ENCODE measurements at places on chromosomes 11 and 22. TPM values are rescaled to one million over a fixed set of nuclear protein-coding genes. Genes with fewer than 3 reads are reported as not detected.

GRCh38 chr11:65781962-65782815 is 1.4 kb upstream of the AP5B1 start:
- H3K4me1 ChIP-seq, result peaks cover 32% of the 10 kb centered on the region
- H3K27me3 ChIP-seq, result no peaks in the 10 kb centered on the region
- peaks cover 16% of the 10 kb centered on the region for H3K36me3 ChIP-seq
- no peak for DNase-seq
- H3K27ac ChIP-seq, result no peak overlapping the region

- no peaks in the 10 kb centered on the region for H3K36me3 ChIP-seq
- H3K4me3 ChIP-seq, result no peak overlapping the region
- H3K27me3 ChIP-seq, result no peaks in the 10 kb centered on the region
- no peaks in the 10 kb centered on the region for H3K4me1 ChIP-seq
- DNase-seq, result no peak
- H3K27ac ChIP-seq, result no peak overlapping the region
Measured at GRCh38 chr11:46338988-46339666, 8.1 kb upstream of the DGKZ start.

DNA sequence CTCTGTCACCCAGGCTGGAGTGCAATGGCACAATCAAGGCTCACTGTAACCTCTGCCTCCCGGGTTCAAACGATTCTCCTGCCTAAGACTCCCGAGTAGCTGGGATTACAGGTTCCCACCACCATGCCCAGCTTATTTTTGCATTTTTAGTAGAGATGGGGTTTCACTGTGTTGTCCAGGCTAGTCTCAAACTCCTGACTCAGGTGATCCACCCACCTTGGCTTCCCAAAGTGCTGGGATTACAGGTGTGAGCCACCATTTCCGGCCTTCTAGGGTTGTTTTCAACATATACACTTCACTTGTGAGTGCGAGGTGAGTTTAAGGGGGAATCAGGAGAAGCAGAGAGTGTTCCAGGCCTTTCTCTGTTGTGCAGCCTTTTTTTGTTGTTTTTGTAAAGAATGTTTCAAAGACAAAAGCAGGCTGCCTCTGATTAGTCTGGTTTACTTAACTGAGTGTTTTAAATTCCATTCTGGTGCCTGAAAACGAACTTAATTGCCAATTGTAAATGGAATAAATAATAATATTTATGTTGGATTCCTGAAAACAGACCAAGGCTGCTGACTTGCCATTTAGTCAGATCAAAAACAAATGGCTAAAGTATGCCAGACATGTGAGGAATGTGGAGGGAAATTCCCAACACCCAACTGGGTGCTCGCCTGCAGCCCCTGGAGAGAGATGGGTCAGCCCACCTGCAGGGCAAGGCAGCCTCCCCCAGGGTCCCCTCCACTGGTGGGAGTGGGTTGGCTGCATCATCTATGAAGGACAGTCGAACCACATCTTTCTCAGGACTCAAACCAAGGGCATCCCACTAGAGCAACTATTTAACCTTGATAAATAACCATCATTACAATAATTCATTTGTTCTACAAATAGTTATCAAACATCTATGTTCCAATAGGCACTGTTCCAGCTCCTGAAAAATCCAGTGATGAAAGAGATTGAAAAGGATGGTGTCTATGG is 4.6 kb upstream of the RANGAP1 start:
- no peaks in the 10 kb centered on the region for H3K27me3 ChIP-seq
- H3K27ac ChIP-seq, result peak overlapping the region; percentile 95
- no peaks in the 10 kb centered on the region for H3K36me3 ChIP-seq
- peaks cover 28% of the 10 kb centered on the region for H3K4me1 ChIP-seq
- H3K4me3 ChIP-seq, result no peak overlapping the region

Gene TSSK2
- total RNA-seq, result 0.78 TPM

DNA sequence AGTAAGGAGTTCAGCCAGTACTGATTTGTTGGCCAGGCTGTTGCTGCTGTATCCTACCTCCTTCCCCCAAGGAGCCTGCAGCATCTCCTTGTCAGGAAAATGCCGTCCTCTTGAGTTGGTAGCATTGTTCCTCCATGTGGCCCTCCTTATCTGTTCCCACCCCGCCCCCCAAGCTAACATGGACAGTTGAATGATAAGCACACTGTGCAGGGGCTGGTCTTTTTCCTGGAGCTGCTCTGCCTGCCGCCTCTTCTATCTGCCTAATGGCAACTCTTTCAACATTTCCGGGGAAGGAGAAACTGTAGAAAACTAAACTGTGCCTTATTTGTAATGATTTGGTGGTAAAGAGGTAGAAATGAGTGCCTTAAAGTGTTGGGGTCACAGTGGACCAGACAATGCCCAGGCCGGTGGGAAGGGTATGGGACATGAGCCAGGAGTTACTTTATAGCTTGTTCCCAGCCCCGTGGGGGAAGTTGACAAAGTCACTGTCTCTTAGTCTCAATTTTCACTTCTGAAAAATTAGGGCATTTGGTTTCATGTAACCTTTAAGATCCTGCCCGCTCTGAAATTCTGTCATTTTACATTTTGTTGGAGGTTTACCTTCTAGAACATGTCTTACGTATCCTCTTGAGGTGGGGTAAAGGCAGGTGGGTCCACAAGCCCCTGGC is 4.5 kb downstream of the FAM118A start:
- H3K4me3 ChIP-seq, result no peak overlapping the region
- no peaks in the 10 kb centered on the region for H3K27me3 ChIP-seq
- peaks cover 32% of the 10 kb centered on the region for H3K4me1 ChIP-seq
- DNase-seq, result no peak
- H3K27ac ChIP-seq, result no peak overlapping the region
- H3K36me3 ChIP-seq, result no peaks in the 10 kb centered on the region

DNA sequence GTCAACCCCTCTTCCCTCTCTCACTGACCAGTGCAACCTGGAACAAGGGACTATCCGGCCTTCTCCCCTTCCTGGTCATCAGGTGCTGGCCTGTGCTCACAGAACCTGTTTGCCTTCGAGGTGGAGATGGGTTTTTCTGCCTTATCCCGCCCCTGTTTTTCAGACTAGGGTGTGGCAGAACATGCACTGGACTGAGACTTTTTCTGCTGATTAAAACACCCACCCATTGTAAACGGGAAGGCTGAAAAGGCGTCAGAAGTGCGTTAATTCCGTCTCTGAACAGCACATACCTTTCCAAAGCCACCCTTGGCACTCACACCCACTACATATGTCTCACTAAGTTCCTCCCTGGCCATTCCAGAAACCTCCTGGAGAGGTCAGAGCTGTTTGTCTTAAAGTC is 4.4 kb upstream of the B3GNT6 start:
- H3K27me3 ChIP-seq, result no peaks in the 10 kb centered on the region
- H3K27ac ChIP-seq, result no peak overlapping the region
- no peak for DNase-seq
- H3K36me3 ChIP-seq, result no peaks in the 10 kb centered on the region
- H3K4me3 ChIP-seq, result no peak overlapping the region

DNA sequence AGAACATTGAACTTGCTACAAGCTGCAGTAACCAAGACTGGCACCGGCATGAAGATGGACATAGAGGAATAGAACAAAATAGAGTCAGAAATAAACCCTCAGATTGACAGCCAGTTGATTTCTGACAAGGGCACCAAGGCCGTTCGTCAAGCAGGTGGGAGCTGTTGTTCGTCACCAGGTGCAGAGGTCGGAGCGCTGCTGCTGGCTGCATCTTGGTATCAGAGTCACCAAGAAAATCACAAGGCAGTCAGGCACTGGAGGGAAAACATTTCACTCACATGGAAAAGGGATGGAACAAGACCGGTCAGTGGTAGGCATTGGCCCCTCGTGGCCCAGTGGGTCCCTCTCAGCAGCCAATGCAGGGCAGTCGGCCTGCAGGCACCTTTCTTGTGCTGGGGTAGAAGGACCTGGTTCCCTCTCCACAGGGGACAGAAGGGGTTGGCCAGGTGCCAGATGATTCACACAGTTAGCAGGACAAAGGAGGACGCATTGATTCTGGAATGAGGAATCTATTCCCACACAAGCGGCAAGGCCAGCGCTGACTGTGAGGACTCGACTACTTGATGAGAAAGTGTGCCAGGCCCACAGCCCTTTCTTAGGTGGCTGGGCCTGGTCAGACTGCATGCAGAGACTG is 115.8 kb upstream of the FGF3 start:
- no peak overlapping the region for H3K27ac ChIP-seq
- H3K36me3 ChIP-seq, result no peaks in the 10 kb centered on the region
- no peak overlapping the region for H3K4me3 ChIP-seq
- no peak for DNase-seq
- H3K4me1 ChIP-seq, result peaks cover 12% of the 10 kb centered on the region
- H3K27me3 ChIP-seq, result no peaks in the 10 kb centered on the region

GRCh38 chr11:72439455-72439854 is 5.1 kb upstream of the CLPB start:
- H3K4me3 ChIP-seq, result no peak overlapping the region
- no peaks in the 10 kb centered on the region for H3K27me3 ChIP-seq
- H3K27ac ChIP-seq, result no peak overlapping the region
- no peaks in the 10 kb centered on the region for H3K36me3 ChIP-seq
- DNase-seq, result no peak
- peaks cover 3% of the 10 kb centered on the region for H3K4me1 ChIP-seq

Gene TXNRD2
- 34.5 TPM for total RNA-seq

Gene KRTAP5-7
- not detected for total RNA-seq

GRCh38 chr22:17808693-17809403 is 34.6 kb upstream of the BID start:
- no peak for DNase-seq
- H3K36me3 ChIP-seq, result peaks cover 30% of the 10 kb centered on the region
- no peaks in the 10 kb centered on the region for H3K27me3 ChIP-seq

DNA sequence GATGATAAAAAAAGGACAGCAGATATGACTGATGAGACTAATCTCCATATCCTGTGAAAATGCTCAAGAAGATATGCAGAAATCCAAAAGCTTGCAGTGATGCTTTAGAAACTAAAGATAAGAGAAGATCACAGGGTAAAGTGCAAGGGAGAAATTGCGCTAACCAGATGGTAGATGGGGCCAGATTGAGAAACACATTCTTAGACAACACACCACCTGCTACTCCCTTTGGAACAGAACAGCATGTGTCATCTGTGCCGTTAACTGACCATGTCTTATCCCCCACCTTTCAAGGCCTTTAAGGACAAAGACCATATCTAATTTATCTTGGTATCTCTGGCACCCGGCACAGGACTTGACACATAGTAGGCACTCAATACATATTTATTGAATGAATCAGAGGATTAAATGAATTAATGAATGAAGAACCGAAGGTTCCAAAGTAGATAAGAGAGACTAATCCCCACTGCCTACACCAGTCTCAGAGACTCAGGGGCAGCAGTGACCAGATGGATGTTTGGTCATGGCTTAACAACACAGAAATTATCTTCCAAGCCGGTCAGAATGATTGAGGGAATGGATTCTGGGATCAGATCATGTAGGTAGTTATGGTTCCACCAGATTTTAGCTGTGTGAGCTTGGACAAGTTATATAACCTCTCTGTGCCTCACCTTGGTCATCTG is 12.3 kb upstream of the P2RY2 start:
- no peaks in the 10 kb centered on the region for H3K36me3 ChIP-seq
- H3K27me3 ChIP-seq, result no peaks in the 10 kb centered on the region
- no peak for DNase-seq
- H3K27ac ChIP-seq, result no peak overlapping the region
- no peak overlapping the region for H3K4me3 ChIP-seq
- H3K4me1 ChIP-seq, result peaks cover 24% of the 10 kb centered on the region

Gene OR52J3
- not detected for total RNA-seq

Gene SNAP29
- 17.1 TPM for total RNA-seq

Gene DBX1
- total RNA-seq, result not detected

- H3K4me1 ChIP-seq, result no peaks in the 10 kb centered on the region
- H3K27me3 ChIP-seq, result no peaks in the 10 kb centered on the region
- no peaks in the 10 kb centered on the region for H3K36me3 ChIP-seq
- no peak overlapping the region for H3K27ac ChIP-seq
Measured at GRCh38 chr11:103228807-103229206, 119.6 kb downstream of the DYNC2H1 start.

DNA sequence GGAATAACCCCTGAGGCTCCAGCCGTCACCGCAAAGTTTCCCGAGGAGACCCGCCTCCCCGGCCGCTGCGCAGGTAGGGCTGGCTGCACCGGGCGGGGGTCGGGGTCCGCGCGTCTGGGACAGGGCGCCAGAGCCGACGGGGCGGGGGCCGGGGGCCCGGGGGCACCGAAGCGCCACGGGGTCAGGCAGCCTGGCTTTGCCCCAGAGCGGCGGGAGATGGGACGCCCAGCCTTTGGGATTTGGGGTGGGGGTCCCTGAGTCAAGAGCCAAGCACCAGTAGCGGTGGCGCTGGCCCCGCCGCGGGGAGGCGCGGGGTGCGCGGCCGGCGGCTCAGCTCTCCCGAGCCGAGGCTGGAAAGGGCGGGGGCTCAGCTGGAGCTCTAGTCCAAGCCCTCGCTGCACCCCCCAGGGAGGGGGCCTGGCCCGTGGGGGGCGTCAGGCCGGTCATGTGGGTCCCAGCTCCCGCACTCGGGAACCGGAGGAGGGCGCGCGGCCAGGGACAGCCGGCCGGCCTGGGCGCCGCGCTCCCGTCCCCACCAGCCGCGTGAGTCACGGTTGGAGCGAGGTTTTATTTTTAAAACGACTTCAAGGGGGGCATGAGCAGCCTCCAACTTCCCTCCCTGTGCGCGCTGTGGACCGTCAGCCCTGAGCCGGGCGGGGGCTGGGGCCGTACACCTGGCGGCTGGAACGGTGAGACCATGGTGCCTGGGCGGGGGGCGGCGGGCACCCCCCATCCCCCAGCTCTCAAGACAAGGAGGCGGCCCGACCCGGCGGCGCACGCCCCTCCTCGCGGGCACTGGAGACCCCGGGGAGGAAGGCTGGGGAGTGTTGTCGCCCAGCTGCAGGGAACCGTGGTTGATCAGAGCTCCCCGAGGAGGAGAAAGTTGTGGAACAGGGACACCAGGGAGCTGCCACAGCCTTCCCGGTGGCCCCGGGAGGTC is 626 bp downstream of the FLRT1 start:
- H3K4me1 ChIP-seq, result peaks cover 29% of the 10 kb centered on the region
- H3K27me3 ChIP-seq, result no peaks in the 10 kb centered on the region
- H3K36me3 ChIP-seq, result no peaks in the 10 kb centered on the region
- peak; percentile 80 for DNase-seq
- H3K27ac ChIP-seq, result peak overlapping the region; percentile 82
- peak overlapping the region; percentile 32 for H3K4me3 ChIP-seq

Gene DEPDC7
- total RNA-seq, result 2.6 TPM

- H3K4me1 ChIP-seq, result no peaks in the 10 kb centered on the region
- no peaks in the 10 kb centered on the region for H3K36me3 ChIP-seq
- no peak overlapping the region for H3K4me3 ChIP-seq
- DNase-seq, result no peak
- H3K27ac ChIP-seq, result no peak overlapping the region
- H3K27me3 ChIP-seq, result no peaks in the 10 kb centered on the region
Measured at GRCh38 chr11:60766547-60766946, 9.9 kb downstream of the MS4A15 start.

Gene ANO1
- total RNA-seq, result 56.2 TPM

GRCh38 chr11:133123796-133124195 is 408.5 kb downstream of the OPCML start:
- no peaks in the 10 kb centered on the region for H3K36me3 ChIP-seq
- H3K4me3 ChIP-seq, result no peak overlapping the region
- no peak for DNase-seq
- H3K27ac ChIP-seq, result no peak overlapping the region

GRCh38 chr22:39806109-39806508 is 87.5 kb downstream of the ENTHD1 start:
- H3K4me3 ChIP-seq, result no peak overlapping the region
- no peaks in the 10 kb centered on the region for H3K27me3 ChIP-seq
- H3K36me3 ChIP-seq, result no peaks in the 10 kb centered on the region
- DNase-seq, result no peak
- no peaks in the 10 kb centered on the region for H3K4me1 ChIP-seq

Data from thyroid gland (tissue), 4 donors.